Activated T-helper 2 cell treated with anti-CD3 and anti-CD28 coated beads, Interferon-gamma antibody, Interleukin-2, Interleukin-4, amounts not matched to agents 10 μg/mL and 5 μg/mL and 100 μg/mL, durations not matched to agents 14 hours and 24 hours and 36 hours (primary cell): ENCODE measurements at places on chromosomes 4 and X.

GRCh38 chr4:127623797-127624083, 9.0 kb upstream of the INTU start:
- no peak for DNase-seq

- peak; percentile 28 for DNase-seq
Observed at GRCh38 chr4:8435656-8436121, 4.8 kb downstream of the ACOX3 start.

- DNase-seq: no peak
Observed at GRCh38 chrX:122579526-122579925, 604.6 kb upstream of the GRIA3 start.

- no peak for DNase-seq
Observed at GRCh38 chrX:56281789-56282188, 49.6 kb downstream of the KLF8 start.

DNA sequence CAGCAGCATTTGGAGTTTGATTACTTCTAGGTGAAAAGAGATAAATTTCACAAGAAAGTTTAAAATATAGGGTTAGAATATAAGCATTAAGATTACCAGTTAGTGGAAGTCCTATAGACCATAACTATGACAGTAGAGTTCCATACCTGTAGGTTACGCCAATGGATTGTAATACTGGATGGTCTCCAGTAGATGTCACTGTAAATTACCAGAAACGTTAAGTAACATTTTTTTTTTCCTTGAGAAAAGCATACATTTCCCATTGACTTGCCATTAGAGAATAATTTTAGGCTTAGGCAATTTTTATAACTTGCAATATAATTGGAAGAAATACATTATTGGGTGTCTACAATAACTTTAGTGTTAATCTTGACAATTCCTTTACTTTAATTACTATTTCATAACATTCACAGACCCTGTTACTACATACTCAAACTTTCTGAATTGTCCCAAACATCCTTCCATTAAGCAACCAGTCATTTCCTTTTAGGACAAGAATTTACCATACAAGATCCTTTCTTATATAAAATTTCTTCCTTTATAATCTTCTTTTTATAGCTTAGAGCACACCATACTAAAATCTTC, 304.1 kb upstream of the TECRL start:
- DNase-seq: no peak

DNA sequence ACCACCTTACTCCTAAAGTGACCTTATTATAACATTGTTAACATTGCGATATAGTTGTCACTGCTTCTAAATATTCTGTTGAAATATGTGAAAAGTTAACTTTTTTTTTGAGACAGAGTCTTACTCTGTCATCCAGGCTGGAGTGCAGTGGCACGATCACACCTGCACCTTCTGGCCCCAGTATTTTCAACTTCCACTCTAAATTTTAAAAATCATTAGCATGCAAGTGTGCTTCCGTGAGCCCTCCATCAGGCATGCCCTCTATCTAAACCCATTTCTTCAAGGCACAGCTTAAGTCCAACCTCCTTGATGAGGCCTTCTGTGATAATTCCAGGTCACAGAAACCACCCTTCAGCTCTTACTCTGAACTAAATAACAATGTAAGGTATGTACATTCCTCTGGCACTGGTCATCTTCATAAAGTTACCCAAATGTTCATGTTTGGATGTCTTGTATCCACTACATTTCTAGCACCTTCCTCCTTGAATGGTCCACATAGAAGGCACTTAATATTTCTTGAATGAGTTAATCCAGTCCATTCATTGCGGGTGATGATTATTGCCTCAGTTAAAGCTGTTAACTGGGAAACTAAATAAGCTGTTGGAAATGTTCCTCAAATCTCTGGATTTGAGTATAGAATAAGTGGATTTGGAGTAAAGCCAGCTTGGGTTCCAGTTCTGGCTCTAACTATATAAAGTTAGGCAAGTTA, 38.6 kb upstream of the TMEM131L start:
- DNase-seq: no peak

GRCh38 chr4:153154007-153154975, 50.0 kb upstream of the TRIM2 start:
- DNase-seq: no peak
